ENCODE measurements at places on chromosomes 3 and 15.

- DNase-seq: no peak
These were observed 41.7 kb downstream of the APH1B start for GRCh38 chr15:63319065-63319464.

GRCh38 chr15:56211064-56211463 lies 32.6 kb downstream of the RFX7 start:
- DNase-seq: no peak

DNA sequence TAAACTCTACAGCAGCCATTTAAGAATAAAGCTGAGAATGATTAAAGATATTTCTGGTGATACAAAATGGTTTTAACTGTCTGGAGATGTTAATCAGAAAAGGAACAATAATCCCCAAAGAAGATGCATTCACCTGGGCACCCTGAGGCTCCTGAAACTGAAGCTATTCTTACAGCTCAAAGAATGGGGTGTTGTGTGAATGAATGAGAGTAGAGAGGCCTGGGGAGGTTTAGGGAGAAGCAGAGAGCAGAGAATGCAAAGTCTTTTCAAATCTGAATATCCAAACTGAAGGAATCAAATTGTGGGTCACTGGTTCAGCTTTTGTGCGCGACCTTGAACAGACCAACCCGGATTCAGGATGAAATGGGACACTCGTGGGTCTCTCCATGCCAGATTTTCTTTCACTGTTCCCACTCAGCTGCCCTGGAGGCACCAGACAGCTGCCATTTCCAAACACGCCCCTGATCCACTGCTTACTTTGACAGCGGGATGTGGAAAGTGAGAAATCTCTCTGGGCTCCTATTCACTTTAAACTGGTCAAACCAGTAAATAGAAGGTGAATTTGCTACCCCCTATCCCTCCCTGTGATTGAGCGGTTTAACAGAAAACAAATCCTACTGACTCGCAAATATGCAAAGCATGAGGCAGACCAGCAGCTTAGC lies 485.5 kb upstream of the THBS1 start:
- DNase-seq: no peak

DNA sequence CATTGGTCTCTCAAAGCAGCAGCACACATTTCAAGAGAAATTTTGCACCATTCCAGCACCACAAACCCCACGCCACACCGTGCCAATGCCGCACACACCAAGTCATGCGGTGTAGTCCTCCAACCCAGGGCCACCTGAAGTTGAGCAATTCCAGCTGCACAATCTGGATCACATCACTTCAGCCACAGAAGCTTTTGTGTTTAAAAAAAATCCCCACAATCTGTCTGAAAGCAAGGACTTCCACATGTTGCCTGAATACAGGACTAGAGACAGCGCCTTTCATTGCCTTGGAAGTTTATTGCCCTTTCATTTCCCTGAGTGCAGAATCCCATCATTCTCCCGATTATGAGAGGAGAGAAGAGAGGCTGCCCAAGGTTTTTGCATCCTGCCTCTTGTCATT lies 175.6 kb upstream of the BCL6 start:
- DNase-seq: no peak

GRCh38 chr15:99282586-99282985 lies 31.3 kb downstream of the LRRC28 start:
- DNase-seq: no peak

GRCh38 chr3:141825216-141826011 lies 51.0 kb upstream of the ATP1B3 start:
- no peak for DNase-seq

GRCh38 chr15:52680761-52681160 lies 1.6 kb upstream of the ATOSA start:
- DNase-seq: no peak

GRCh38 chr3:58526515-58526957 lies 10.5 kb downstream of the ACOX2 start:
- no peak for DNase-seq
